ENCODE measurements at places on chromosomes 1 and 21.

DNA sequence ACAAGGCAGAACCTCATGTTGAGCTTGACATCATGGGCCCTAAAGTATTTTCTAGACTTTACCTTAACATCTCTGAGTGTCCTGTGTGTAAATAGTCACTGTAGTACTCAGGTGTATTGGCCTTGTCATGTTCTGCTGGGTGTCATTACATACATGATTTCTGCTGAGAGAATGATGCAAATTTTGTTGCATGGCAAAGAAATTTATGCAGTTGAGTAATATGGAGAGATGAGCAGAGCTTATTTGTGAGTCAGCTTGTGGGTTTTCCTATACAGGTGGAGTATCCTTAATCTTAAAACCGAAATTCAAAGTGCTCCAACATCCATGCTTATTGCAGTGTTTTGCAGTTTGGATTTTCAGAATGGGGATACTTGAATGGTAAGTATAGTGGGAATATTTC lies 36.6 kb downstream of the RGL1 start:
- peak; percentile 71 for DNase-seq

DNA sequence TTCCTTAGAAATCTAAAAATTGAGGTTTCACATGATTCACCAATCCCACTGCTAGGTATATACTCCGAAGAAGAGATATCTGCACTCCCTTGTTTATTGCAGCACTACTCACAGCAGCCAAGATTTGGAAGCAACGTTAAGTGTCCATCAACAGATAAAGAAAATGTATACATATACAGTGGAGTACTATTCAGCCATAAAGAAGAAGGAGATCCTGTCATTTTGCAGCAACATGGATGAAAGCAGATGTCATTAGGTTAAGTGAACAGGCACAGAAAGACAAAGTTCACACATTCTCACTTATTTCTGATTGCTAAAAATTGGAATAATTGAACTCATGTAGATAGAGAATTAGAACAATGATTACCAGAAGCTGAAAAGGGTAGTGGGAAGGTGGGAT lies 56.4 kb downstream of the RABGAP1L start:
- no peak for DNase-seq

DNA sequence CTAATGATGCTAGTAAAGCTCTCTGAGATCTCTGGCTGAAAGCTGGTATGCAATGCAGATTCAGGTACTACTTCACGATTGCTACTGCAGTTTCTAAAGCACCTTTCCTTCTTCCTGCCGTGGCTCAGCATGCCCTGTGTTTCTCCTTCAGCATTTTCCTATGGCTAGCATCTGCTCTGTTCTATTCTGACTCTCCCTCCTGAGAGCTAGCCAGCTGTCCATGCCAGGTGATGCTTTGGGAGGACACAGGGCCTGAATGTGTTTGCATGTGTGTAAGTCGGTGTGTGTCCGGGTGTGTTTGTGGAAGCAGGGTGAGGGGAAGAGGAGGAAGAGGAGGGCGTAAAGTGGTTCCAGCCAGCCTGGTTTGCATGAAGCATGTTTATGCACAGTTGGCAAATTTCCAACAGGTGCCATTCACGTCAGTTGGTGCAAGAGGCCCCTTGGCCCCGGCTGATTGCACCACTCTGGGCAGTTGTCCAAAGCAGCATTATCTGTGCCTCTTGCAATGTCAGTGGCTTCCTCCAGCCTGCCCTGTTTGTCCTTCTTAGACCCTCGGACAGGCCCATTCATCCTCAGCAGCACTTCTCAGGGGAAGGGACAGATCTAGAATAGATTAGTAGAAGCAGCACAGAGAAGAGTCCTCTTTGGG lies 433.3 kb downstream of the DISC1 start:
- DNase-seq: no peak

GRCh38 chr1:17725811-17726582 lies 29.1 kb upstream of the ACTL8 start:
- no peak for DNase-seq

- DNase-seq: peak; percentile 23
These were observed 8.1 kb upstream of the NCF2 start for GRCh38 chr1:183598386-183598785.

DNA sequence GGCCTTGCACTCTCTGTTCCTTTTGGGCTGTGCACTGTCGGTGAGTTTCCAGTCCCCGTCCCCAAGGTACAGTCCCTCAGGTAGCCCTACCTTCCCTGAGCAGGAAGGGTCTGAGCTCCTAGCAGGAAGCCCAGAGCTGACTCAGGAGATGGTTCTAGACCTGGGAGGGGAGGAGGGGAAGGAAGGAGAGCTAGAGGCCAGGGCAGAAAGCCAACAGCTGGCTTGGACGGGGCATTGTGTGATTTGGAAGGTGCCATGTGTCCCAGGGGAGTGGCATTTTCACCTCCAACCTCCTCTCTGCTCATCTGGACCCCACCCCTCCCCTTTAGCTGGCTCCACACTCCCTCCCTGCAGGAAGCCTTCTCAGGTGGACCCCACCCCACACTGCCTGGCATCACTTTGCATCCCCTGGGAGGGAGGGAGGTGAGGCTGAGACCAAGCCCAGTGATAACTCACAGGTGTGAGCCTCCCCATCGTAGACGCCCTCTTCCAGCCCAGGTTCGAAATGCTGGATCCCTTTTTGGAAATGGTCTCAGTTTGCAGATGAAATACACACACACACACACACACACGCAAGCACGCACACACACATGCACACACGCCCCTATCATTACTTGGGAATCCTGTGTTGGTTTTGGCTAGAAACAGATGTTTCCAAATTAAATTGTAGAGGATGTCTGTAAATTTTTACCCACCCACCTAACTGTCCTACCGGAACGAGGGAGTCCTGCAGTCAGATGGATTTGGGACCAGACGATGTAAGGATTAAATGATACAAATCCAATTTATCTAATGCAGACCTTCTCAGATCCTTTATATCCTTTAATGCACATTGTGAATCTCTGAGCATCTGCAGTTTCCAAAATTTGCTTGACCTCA lies 19.7 kb upstream of the IFNLR1 start:
- DNase-seq: no peak

DNA sequence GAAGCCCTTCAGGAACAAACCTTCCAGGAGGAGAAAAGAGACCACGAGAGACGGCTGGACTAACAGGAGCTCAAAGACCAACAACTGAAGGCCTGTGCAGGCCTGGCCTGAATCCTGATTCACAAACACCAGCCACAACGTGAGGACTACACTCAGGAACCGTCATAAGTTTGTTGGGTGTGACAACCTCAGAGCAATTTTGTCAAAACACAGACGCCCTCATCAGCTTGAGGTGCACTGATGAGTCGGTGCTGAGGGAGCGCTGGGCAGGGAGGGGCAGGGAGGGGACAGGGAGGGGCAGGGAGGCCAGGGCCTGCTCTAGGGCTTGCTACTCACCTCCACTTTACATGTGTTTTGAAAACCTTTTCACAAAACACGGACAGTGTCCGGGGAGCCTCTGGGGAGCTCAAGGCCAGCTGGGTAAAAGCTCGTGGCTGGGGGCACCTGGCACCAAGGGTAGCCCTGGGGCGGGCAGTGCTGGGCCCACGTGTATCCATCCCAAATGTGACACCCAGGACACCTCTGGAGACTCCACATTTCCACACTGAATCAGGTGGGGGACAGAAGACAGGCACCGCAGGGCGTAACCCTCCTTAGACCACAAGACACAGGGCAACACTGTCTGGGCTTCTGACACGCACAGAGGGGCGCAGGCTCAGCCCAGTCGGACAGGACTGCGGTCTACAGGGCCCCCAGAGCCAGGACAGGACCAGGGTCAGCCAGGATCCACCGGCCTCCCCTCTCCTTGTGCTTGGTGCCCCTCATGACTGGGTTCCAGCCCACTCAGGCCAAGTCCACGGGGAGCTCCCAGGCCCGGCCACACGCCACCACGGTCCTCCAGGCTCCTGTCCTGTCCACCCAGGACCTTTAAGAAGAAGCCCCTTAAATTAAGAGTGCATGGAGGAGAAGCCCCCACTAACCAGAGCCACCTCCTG lies 16.5 kb downstream of the LSS start:
- no peak for DNase-seq

DNA sequence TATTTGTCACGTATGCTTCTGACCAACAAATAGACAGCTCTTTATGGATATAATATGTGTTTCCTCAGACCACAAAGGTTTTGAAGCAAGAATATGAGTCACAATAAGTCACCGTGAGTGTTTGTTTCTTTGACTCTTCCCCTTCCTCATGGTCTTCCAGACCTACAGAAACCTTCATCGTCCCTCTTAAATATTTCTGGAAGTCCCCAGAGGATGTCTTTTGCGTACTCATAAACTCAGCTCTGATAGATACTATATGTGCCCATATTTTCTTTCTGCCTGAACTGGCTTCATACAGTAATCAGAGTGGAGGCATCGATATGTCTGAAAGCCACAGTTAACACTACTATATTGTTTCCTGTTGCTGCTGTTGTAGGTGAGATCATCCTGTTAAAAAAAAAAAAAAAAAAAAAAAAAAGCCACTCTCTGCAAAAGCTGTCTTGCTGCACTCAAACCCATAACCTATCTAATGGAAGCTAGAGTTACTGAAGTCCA lies 38.4 kb downstream of the ADAMTS1 start:
- no peak for DNase-seq

DNA sequence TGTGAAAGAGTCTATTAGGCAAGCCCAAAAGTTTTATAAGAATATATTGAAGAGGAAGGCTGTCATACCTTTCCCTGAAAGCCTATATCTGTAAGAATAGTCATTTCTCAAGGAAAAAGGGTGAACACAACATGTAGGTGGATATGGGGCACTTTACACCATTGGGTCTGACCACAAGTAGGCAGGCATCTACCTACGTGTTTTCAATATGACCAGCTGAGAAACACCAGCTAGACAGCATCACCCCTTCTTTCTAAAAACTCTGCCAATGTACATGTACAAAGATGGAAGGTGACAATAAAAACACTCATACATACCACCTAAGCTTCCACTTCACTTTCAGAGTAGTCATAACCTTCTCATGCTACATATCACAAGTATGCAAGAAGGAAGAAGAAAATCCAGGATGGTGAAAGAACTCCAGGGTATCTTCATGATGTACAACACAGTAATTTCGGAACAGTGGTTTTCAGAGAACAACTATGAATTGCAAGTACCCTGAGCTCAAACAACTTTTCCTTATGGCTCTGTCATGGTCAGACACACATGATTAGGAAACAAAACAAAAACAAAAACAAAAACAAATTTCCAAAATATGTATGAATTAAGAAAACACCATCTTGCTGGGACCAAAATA lies 98.5 kb upstream of the ADGRL2 start:
- DNase-seq: no peak

GRCh38 chr1:20105856-20106255 lies 13.5 kb downstream of the PLA2G2D start:
- DNase-seq: no peak

- no peak for DNase-seq
These were observed 1.4 kb upstream of the B4GALT2 start for GRCh38 chr1:43977376-43978263.

DNA sequence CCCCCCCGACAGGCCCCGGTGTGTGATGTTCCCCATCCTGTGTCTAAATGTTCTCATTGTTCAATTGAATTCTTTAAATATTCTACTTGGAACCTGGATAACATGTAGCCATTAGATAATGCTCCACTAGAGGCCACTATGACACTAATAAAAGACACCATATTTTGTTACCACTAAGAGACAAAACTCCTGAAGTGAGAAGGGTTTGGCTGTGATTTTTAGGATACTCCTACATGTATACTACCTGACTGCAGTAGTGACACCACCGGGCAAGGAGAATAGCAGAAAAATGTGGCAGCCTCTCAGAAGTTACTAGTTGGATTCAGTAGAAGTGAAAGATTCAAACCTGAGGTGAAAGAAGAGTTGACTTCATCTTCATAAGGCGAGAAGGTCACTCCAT lies 36.0 kb downstream of the F5 start:
- DNase-seq: peak; percentile 48

DNA sequence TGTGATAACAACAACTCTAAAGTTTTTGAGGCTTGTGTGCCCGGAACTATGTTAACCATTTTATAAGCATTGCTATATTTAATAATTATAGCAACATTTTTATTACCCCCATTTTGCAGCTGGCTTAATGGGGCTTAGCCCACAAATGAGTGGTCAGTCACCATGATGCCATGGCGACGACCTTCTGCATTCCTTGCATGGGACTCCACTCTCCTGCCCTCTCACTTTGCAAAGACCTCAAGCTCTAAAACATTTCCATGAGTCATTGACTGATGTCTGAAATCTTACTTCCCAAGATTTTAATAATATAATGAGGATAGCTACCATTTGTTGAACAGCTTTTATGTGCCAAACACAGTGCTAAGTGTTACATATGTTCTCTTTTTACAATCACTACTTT lies 15.4 kb downstream of the NGF start:
- DNase-seq: no peak

- DNase-seq: peak; percentile 82
These were observed 143.0 kb downstream of the MRPL39 start for GRCh38 chr21:25464275-25464674.

- DNase-seq: peak; percentile 5
These were observed 341.1 kb upstream of the RUNX1 start for GRCh38 chr21:35390013-35390776.

GRCh38 chr1:243848858-243849420 lies 1.1 kb downstream of the AKT3 start:
- DNase-seq: peak; percentile 55

GRCh38 chr21:42705346-42705745 lies 51.9 kb downstream of the PDE9A start:
- DNase-seq: no peak

GRCh38 chr1:181485287-181486097 lies 2.2 kb downstream of the CACNA1E start:
- peak; percentile 3 for DNase-seq

DNA sequence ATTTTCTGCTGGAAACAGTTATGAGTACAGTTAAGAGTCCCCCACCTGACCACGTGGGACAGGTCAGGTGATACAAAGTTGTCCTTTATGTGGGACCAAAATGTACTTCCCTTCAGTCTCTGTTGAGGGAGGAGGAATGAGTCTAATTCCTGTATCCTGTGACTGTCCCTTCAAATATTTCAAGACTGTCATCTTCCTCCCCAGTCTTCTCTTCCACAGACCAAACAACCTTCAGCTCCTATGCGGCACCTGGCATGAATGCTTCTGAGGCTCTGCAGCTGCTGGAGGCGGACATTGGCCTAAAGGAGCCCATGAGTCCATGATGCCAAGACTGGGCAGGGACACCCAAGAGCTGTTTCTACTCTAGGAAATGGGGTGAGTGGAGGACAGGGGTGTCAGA lies 72.1 kb upstream of the SIM2 start:
- no peak for DNase-seq

DNA sequence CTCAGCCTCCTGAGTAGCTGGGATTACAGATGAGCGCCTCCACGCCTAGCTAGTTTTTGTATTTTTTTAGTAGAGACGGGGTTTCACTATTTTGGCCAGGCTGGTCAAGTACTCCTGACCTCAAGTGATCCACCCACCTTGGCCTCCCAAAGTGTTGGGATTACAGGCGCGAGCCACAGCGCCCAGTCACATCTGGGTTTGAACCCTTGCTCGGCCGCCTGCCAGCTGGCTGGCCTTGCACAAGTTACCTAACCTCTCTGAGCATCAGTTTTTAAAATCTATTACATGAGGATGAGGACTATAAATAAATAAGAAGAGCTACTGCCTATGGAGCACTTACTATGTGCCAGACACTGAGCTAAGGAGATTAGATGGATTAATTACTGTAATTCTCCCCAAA lies 17.7 kb upstream of the PADI2 start:
- DNase-seq: no peak

GRCh38 chr1:183908079-183908478 lies 103.2 kb downstream of the RGL1 start:
- DNase-seq: no peak

Data from activated CD4-positive, alpha-beta T cell treated with anti-CD3 and anti-CD28 coated beads, Interleukin-2, Interleukin-6, amounts not matched to agents 100 ng/mL and 50 ng/mL, durations not matched to agents 16 hours and 8 hours (primary cell).